Activated CD4-positive, alpha-beta T cell treated with anti-CD3 and anti-CD28 coated beads, Interleukin-2, amount 10 ng/mL, durations not matched to agents 7 days and 5 days (primary cell): ENCODE measurements at places on chromosomes 7 and 10.

GRCh38 chr10:78170026-78170475 is 136.4 kb downstream of the RPS24 start:
- H3K27ac ChIP-seq: no peak overlapping the region
- no peaks in the 10 kb centered on the region for H3K36me3 ChIP-seq
- H3K27me3 ChIP-seq: peaks cover 2% of the 10 kb centered on the region
- H3K4me1 ChIP-seq: no peaks in the 10 kb centered on the region
- H3K4me3 ChIP-seq: no peak overlapping the region

- no peak overlapping the region for H3K27ac ChIP-seq
- peaks cover 54% of the 10 kb centered on the region for H3K27me3 ChIP-seq
- no peak overlapping the region for H3K4me3 ChIP-seq
- no peaks in the 10 kb centered on the region for H3K36me3 ChIP-seq
- DNase-seq: no peak
These were observed 45.4 kb downstream of the CNNM1 start for GRCh38 chr10:99374526-99374925.

DNA sequence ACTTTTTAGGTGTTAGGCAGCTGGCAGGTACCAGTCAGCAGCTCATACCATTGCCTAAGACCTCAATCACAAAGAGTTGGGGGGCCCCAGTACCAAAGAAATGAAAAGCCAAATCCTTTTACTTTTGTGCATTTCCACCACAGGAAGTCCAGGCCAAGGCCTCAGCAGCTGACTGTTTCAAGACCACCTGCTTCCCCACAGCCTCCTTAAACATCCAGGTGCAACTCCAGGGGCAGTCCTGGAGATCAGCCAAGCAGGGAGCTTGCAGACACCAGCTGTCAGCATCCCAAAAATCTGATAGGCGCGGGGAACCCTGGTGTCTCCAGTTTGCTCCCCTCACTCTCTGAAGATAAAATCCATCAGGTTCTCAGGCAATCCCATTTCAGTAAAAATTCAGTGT is 91.5 kb upstream of the EFCAB10 start:
- no peaks in the 10 kb centered on the region for H3K27me3 ChIP-seq
- DNase-seq: no peak
- peak overlapping the region; percentile 66 for H3K27ac ChIP-seq
- no peak overlapping the region for H3K4me3 ChIP-seq
- H3K36me3 ChIP-seq: peaks cover 19% of the 10 kb centered on the region

- H3K27ac ChIP-seq: no peak overlapping the region
- H3K36me3 ChIP-seq: no peaks in the 10 kb centered on the region
- H3K27me3 ChIP-seq: peaks cover 30% of the 10 kb centered on the region
- DNase-seq: no peak
- H3K4me3 ChIP-seq: no peak overlapping the region
These were observed 15.2 kb upstream of the PDZD8 start for GRCh38 chr10:117390420-117390819.

DNA sequence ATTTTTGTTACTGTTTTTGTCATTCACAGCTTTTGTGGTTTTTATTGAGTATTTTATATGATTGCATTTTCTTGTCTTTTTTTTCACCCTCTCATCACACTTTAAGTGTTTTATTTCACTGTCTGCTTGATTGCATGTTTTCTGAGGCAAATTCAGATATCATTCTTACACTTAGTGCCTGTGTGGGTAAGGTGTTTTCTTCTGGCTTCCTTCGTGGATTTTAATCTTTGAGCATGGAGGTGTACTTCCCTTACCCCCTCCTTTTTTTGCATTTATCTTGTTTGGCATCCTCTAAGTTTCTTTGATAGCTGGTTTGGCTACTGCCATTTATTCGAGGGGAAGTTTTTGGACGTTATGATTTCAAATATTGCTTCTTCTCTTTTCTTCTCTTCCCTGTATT is 127.9 kb downstream of the MLLT10 start:
- DNase-seq: no peak
- H3K4me1 ChIP-seq: peaks cover 17% of the 10 kb centered on the region
- H3K4me3 ChIP-seq: no peak overlapping the region
- H3K36me3 ChIP-seq: peaks cover 4% of the 10 kb centered on the region

DNA sequence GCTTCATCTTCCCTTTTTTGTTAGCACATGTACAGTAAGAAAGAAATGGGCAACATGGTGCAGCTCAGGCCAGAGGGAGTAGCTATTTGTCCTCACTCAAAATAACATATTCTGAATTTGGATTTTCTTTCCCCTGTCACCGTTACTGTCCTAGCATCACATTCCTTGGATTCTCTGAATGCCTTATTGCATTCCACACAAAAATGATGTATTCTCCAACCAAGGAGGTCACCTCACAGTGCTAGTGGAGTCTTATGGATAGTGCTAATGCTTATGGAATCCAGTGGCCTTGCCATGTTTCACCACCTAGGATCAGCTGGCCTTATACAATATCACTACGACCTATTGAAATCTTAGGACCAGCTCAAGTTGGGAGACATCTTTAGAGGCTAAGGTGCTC is 7.2 kb downstream of the PRSS58 start:
- DNase-seq: no peak
- no peaks in the 10 kb centered on the region for H3K27me3 ChIP-seq
- no peaks in the 10 kb centered on the region for H3K4me1 ChIP-seq
- no peak overlapping the region for H3K4me3 ChIP-seq
- no peak overlapping the region for H3K27ac ChIP-seq
- no peaks in the 10 kb centered on the region for H3K36me3 ChIP-seq

DNA sequence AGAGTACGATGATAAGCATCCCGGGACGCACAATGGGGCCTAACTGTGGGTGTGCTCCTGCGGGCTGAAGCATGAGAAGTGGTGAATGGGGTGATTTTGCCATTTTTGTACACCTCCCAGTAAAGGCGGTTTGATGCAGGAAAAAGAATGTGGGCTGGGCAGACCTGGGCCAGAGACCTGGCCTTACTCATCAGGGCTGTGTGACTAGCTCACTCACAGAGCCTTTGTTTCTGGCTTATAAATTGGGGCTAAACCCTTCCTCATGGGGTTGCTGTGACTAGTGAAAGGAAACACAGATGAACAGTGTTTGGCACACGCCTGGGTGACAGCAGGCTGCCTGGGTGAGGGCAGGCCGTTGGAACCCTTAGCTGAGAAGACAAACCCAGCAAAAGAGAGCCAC is 18.0 kb downstream of the RRP12 start:
- H3K4me1 ChIP-seq: no peaks in the 10 kb centered on the region
- H3K27me3 ChIP-seq: no peaks in the 10 kb centered on the region
- DNase-seq: no peak
- H3K36me3 ChIP-seq: peaks cover 11% of the 10 kb centered on the region

DNA sequence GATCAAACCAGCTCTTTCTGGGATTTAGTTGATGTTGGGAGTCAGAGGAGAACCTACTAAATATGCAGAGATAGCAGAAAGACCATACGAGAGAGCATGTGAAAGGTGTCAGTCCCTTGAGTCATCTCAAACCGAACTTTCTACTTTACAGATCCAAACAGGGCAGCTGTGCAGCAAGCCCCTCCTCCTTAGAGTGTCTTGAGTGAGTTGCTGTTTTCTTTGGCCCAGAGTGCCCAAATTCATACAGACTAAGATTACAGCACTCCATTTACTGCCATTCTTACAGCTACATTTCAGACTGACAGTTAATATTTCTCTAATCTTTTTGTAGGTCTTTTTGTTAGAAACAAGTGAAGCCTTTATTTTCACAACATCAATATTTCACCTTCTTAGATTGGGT is 53.4 kb downstream of the NRCAM start:
- H3K4me3 ChIP-seq: no peak overlapping the region
- H3K27me3 ChIP-seq: peaks cover 8% of the 10 kb centered on the region
- DNase-seq: no peak
- no peak overlapping the region for H3K27ac ChIP-seq

- H3K27ac ChIP-seq: peak overlapping the region; percentile 96
- peaks cover 44% of the 10 kb centered on the region for H3K36me3 ChIP-seq
- no peaks in the 10 kb centered on the region for H3K27me3 ChIP-seq
- peaks cover 64% of the 10 kb centered on the region for H3K4me1 ChIP-seq
- peak overlapping the region; percentile 93 for H3K4me3 ChIP-seq
- no peak for DNase-seq
These were observed 1.7 kb downstream of the STN1 start for GRCh38 chr10:103916254-103916653.

- no peak overlapping the region for H3K27ac ChIP-seq
- peaks cover 12% of the 10 kb centered on the region for H3K4me1 ChIP-seq
These were observed 25.2 kb upstream of the BNIP3 start for GRCh38 chr10:132006966-132007365.

DNA sequence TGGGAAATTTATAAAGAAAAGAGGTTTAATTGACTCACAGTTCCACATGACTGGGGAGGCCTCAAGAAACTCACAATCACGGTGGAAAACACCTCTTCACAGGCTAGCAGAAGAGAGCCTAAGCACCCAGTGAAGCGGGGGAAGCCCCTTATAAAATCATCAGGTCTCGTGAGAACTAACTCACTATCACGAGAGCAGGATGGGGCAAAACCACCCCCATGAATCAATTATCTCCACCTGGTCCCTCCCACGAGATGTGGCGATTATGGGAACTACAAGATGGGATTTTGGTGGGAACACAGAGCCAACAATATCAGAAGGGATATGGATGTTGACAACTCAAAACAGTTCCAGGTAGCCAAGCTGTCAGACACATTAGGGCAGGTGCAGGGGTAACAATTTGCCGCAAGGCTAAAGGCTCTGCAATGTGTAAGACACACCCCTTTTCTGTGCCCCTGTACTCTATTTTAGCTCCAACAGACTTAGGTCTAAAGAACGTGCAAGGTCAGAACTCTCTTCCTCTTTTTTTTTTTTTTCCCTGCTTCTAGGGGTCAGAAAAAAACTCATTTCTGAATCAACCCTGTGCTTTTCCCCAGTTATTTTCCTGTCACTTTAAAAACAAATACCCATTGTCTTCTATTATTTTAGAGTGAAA is 30.7 kb upstream of the RBM20 start:
- peaks cover 3% of the 10 kb centered on the region for H3K36me3 ChIP-seq
- H3K27me3 ChIP-seq: no peaks in the 10 kb centered on the region
- no peak for DNase-seq
- H3K4me3 ChIP-seq: no peak overlapping the region
- H3K27ac ChIP-seq: no peak overlapping the region

DNA sequence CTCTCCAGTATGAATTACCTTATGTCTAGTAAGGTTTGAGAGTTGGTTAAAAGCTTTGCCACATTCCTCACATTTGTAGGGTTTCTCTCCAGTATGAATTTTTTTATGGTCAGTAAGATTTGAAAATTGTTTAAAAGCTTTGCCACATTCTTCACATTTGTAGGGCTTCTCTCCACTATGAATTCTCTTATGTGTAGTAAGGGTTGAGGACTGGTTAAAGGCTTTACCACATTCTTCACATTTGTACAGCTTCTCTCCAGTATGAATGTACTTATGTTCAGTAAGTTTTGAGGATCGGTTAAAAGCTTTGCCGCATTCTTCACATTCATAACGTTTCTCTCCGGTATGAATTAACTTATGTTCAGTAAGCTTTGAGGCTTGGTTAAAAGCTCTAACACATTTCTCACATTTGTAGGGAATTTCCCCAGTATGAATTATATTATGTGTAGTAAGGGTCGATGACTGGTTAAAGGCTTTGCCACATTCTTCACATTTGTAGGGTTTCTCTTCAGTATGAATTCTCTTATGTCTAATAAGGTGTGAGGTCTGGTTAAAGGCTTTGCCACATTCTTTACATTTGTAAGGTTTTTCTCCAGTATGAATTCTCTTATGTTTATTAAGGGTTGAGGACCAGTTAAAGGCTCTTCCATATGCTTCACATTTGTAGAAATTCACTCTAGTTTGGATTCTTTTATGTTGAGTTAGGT is 12.2 kb downstream of the ZNF117 start:
- no peaks in the 10 kb centered on the region for H3K27me3 ChIP-seq
- H3K4me1 ChIP-seq: no peaks in the 10 kb centered on the region
- no peak overlapping the region for H3K27ac ChIP-seq
- DNase-seq: no peak
- H3K36me3 ChIP-seq: peaks cover 49% of the 10 kb centered on the region
- no peak overlapping the region for H3K4me3 ChIP-seq

DNA sequence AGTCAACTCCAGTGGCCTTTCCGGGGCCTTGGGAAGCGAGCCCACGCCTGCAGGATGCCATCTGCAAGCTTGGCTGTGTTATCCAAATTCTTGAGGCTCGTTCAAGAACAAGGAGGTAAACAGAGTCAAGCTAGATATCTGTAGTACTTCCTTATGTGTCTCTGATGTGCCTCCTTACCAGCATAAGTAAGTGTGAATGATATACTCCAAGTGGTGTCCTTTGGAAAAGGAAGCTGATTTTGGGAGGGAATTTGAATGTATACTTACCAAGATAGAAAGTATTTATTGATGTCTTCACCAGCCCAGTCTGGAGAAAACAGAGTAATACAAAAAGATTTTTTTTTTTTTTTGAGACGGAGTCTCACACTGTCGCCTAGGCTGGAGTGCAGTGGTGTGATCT is 372.3 kb upstream of the GALNT17 start:
- no peaks in the 10 kb centered on the region for H3K36me3 ChIP-seq
- no peak overlapping the region for H3K27ac ChIP-seq

- H3K27me3 ChIP-seq: no peaks in the 10 kb centered on the region
- H3K36me3 ChIP-seq: no peaks in the 10 kb centered on the region
- DNase-seq: no peak
- no peaks in the 10 kb centered on the region for H3K4me1 ChIP-seq
- H3K4me3 ChIP-seq: no peak overlapping the region
These were observed 21.2 kb downstream of the PDE1C start for GRCh38 chr7:32048970-32049491.

DNA sequence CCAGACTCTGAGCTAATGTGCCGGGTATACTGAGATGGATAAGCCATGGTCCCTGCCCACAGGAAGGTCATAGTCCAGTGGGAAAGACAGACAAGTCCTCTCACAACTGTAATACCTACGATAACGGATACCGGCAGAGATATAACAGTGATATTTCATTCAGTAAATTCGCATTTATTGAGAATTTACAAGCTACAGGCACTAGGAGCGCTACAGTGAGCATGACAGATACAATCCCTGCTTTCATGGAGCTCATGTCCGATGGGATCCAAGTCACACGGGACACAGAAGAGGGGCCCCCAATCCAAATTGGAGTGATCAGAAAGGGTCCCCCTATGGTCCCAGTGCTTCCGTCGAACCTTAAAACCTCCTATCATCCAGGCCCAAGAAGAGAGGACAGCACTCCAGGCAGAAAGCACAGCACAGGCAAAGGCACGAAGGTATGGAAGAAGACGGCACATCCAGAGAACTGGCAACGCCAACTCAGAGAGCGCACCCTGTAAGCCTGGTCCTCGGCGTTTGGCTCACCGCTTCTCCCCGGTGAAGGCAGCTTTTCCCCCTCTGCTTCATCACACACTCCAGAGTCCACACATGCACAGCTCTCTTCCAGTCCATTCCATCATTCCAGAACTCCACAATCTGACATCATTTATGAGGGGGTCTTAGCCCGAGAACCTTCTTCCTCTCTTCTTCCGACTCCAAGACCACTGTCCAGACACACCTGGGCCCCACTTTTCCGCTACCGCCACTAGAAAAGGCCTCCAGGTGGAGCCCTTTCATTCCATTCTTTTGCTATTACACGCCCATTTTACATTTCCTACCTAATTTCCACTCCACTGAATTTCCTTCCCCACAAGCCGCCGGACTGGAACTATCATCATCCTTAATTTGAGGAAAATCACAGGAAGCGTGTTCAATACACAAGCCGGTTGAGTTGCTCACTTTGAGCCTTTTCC is 47.8 kb upstream of the NKX2-3 start:
- no peaks in the 10 kb centered on the region for H3K36me3 ChIP-seq
- no peak overlapping the region for H3K4me3 ChIP-seq
- no peaks in the 10 kb centered on the region for H3K4me1 ChIP-seq
- H3K27ac ChIP-seq: no peak overlapping the region
- peaks cover 34% of the 10 kb centered on the region for H3K27me3 ChIP-seq
